ENCODE measurements at places on chromosomes 7 and 10. TPM values are rescaled to one million over a fixed set of nuclear protein-coding genes. Genes with fewer than 3 reads are reported as not detected.

GRCh38 chr7:44224974-44225565 lies 24.3 kb downstream of the YKT6 start:
- no peaks in the 10 kb centered on the region for H3K4me1 ChIP-seq
- no peaks in the 10 kb centered on the region for H3K36me3 ChIP-seq
- no peak for DNase-seq
- H3K4me3 ChIP-seq: no peak overlapping the region

DNA sequence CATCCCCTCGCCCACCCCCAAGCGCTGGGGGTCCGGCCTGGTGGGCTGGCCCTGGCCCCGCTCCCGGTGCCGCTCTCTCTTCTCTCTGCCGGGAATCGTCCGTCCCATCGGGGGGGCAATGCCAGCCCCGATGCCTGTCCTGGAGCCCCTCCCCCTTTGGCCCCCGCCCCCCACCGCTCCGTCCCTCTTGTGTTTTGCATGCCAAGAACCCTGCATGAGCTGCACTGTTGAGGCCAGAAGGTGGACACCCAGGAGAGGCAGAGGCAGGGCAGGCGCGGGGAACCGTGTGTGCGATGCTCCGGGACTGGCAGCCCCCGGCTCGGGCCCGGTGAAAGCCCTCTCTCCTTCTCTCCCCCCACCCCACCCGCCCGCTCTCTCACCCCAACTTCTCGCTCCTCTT lies 22.1 kb upstream of the HSPB1 start:
- no peak for DNase-seq
- no peak overlapping the region for H3K27ac ChIP-seq
- peaks cover 51% of the 10 kb centered on the region for H3K27me3 ChIP-seq
- H3K4me1 ChIP-seq: peaks cover 16% of the 10 kb centered on the region

DNA sequence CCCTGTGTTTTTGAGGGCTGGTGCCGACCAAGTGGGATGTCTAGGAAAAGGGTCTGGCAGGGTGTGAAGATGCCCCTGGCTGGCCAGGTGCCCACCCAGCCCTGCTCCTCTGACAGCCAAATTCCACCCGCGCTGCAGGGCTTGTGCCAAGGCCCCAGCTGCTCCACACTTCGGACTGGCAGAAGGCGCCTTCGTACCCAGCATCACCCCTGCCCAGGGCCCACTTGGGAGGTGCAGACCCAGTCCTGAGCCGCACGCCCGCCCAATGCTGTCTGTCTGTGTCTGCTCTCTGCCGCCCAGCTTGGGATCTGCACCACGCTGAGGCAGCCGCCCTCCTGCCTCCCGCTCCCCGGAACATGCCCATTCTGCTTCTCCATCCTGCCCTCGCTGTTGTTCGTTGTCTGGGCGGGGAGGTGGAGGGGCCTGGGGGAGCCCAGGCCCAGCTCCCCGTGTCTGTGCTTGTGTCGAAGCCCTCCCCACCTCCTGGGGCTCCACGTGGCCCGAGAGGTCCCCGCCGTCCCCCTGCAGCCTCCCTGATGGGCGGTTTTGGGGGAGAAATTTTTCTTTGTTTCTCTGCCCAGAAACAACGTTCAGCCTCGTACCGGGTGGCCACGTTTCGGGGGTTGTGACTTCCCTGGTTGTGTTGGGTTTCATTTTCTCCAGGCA lies 36.9 kb upstream of the PPIF start:
- no peak for DNase-seq
- peak overlapping the region; percentile 46 for H3K27ac ChIP-seq
- no peak overlapping the region for H3K4me3 ChIP-seq
- no peaks in the 10 kb centered on the region for H3K27me3 ChIP-seq

GRCh38 chr10:82529062-82529461 lies 654.1 kb downstream of the NRG3 start:
- no peak overlapping the region for H3K4me3 ChIP-seq
- no peaks in the 10 kb centered on the region for H3K4me1 ChIP-seq
- no peaks in the 10 kb centered on the region for H3K27me3 ChIP-seq
- no peak for DNase-seq

DNA sequence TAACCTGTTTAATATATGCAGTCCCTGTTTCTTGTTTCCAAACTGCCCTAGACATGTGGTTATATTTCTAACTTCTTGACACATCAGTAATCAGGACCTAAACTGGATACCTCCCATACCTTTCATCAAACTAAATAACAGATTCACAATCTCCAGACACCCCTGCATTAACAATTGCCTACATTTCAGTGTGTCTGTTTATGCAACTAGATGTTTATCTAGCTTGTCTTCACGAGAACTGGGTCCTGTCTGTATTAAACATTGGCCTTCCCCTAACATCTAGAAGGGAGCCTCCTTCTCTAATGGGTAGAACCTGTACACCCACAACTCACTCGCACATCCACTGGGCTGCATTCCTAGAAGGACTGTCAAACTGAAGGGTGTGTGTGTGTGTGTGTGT lies 683.7 kb upstream of the FZD8 start:
- no peak overlapping the region for H3K4me3 ChIP-seq
- H3K27me3 ChIP-seq: no peaks in the 10 kb centered on the region
- DNase-seq: no peak
- no peak overlapping the region for H3K27ac ChIP-seq
- H3K36me3 ChIP-seq: no peaks in the 10 kb centered on the region

GRCh38 chr10:132145521-132146185 lies 41.1 kb upstream of the DPYSL4 start:
- H3K27me3 ChIP-seq: no peaks in the 10 kb centered on the region
- no peak overlapping the region for H3K4me3 ChIP-seq
- DNase-seq: no peak
- H3K4me1 ChIP-seq: no peaks in the 10 kb centered on the region
- no peaks in the 10 kb centered on the region for H3K36me3 ChIP-seq
- H3K27ac ChIP-seq: no peak overlapping the region

DNA sequence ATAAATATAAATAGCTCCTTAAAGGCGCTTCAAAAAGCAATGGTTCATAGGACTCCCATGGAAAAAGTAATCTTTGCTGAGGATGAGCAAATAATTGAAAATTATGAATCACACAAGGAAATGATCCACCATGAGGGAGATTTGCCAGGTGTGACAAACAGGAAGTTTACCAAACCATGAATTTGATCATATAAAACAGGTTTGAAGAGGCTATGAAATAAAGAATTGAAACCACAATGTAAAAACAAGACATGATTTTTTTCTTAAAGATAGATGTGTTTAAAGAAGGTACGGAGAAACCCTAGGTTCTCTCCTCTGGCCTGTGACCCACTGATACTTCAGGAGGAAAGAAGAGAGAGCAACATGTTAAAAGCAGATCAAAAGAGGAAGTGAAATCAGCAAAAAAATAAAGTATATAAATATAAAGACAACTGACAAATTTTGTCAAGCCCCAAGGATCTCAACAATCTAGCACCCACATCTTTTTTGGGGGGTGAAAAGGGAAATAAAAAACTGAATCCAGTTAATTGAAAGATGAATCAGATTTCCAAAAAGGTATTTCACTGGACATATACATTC lies 111.3 kb upstream of the ASAH2 start:
- H3K4me1 ChIP-seq: peaks cover 53% of the 10 kb centered on the region
- H3K36me3 ChIP-seq: peaks cover 41% of the 10 kb centered on the region
- DNase-seq: no peak
- H3K27ac ChIP-seq: peak overlapping the region; percentile 87
- peak overlapping the region; percentile 29 for H3K4me3 ChIP-seq

The SPDYE17 gene
- not detected for total RNA-seq

The NEUROD6 gene
- not detected for total RNA-seq

The HMX3 gene
- total RNA-seq: not detected

The OR2A1 gene
- not detected for total RNA-seq
